Calu3 (cell line): ENCODE measurements at places on chromosomes 5 and 9. TPM values are rescaled to one million over a fixed set of nuclear protein-coding genes. Genes with fewer than 3 reads are reported as not detected.

GRCh38 chr9:101592788-101593187, 2.0 kb downstream of the PPP3R2 start:
- DNase-seq = no peak

GRCh38 chr5:93055561-93055960, 525.5 kb downstream of the NR2F1-AS1 start:
- no peak for DNase-seq

DNA sequence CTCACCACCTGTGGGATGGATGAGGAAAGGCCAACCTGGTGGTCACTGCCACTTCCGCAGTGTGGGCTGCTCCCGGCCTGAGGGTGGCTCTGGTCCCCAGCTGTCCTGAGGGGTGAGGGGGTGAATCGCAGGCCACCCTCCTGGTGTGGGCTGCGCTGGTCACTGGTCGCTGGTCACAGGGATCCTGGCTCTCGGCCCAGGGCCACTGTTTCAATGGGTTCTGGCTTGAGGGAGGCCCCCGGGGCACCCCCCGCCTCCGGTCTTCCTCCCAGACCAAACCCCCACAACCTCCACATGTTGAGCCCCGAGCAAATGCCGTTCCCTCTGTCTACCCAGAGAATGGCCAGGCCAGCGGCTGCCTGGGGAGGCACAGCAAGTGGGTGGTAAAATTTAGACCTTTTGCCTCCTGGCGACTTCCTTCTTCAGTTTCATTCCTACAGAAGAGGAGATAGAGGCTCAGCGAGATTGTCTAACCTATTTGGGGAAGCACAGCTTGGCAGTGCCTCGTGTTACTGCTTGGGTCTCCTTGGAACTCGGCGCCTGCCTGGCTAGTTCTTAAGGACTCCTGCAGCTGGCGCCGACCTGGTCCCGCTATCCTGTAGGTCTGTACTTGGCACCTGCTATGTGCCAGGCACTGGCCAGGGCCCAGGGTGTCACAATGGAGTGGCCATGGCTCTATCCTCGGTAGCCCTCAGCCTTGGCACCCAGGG, 48.2 kb downstream of the RXRA start:
- DNase-seq = no peak

DNA sequence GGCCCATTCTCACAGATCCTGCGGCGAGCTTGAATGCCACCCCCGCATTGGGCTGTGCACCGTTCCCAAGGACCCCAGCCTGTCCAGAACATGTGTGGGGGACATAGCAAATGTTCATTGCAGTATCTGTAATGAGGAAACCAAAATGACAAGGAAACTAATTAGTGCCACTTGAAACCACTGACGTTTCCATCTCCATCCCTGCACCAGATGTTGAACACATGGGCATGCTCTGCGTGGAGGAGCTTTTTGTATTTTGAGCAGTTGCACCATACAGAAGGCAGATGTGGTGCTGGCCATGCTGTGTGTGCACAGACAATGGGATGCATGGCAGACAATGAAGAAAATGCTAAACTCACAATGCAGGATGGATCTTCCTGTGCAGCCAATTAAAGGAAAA, 437.7 kb downstream of the SEMA5A start:
- no peak for DNase-seq

DNA sequence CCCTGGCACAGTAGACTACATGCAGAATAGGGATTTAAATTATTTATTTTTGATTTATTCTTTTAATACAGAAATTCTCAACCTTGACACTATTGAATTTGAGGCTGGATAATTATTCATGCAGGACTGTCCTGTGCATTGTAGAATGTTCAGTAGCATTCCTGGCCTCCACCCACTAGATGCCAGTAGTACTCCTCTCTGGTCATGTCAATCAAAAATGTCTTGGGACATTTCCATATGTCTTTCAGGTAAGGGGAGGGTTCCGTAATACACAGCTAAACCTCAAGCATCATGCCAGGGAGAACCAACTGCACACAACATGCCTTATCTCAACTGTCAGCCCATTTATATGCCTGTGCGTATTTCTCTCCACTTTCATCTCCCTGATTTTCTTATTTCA, 231.8 kb downstream of the BRINP1 start:
- DNase-seq = no peak

Gene CDH10
- not detected in 2 replicates for total RNA-seq

Gene MYMK
- total RNA-seq = not detected in 2 replicates

Gene CFAP90
- not detected in 2 replicates for total RNA-seq

Gene PCDHAC1
- total RNA-seq = 2.8 and 3.7 TPM in 2 replicates

Gene C5orf63
- total RNA-seq = 11.0 and 13.2 TPM in 2 replicates

Gene CAPSL
- not detected in 2 replicates for total RNA-seq
